ENCODE measurements at places on chromosomes 3 and 15.

- no peak for DNase-seq
Observed at GRCh38 chr3:171976526-171976925, 62.9 kb upstream of the FNDC3B start.

- no peak for DNase-seq
Observed at GRCh38 chr15:80984856-80985255, 4.8 kb downstream of the MESD start.

GRCh38 chr3:140223631-140224030 lies 288.6 kb downstream of the CLSTN2 start:
- DNase-seq: no peak

- no peak for DNase-seq
Observed at GRCh38 chr3:80192936-80193335, 425.1 kb upstream of the ROBO1 start.

DNA sequence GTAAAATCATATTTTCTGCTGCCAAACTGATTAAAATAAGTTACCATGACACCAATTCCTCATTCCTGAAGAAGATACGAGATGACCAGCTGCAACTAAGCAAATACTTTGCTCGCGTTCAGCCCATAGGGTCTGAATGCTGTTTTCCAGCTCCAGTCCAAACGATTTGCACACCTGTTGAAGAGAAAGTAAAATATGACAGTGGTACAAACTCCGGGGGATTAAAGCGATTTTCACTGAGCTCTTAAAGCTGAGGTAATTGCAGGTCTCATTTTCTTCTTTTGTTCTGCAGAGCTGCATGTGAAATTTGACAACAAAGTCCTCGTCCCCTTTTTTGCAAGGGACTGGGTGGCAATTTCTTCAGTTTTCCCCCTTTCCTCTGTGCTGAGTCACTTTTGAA lies 118.4 kb downstream of the NR2F2 start:
- no peak for DNase-seq

- no peak for DNase-seq
Observed at GRCh38 chr3:129305592-129306091, 27.0 kb downstream of the HMCES start.

- DNase-seq: no peak
Observed at GRCh38 chr3:108713816-108714215, 43.4 kb downstream of the RETNLB start.

- DNase-seq: no peak
Observed at GRCh38 chr3:127497676-127498075, 92.9 kb downstream of the TPRA1 start.

DNA sequence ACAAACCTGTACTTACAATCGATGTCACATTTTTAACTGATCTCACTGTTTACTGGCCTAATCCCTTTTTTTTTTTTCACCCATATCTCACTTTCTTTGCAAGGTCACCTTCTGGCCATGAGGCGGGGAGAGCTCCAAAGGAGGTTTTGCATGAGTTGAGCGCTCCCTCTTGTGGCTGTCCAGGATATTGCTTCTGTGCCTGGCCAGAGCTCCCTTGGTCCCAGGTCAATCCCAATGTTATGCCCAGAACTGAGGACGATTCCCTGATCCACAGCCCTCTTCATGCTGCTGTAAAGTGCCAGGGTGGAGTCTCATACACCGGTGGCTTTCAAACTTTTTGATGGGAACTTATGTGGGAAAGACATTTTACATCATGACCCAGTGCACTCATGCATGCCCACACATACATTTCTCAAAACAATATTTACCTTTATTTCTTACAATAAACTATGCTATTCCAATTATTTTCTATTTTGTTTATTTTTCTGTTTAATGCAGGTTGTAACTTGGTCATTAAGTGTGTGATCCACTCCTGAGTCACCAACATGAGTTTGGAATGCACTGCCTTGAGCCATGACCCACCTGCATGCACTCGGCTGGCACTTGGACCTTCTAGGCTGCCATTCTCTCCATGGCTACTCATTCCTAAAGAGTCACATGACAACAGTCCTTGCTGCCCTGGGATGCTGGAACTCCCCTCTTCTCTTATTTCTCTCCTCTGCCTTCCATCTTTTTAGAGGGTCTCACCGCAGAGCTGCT lies 9.6 kb upstream of the SST start:
- peak; percentile 74 for DNase-seq

DNA sequence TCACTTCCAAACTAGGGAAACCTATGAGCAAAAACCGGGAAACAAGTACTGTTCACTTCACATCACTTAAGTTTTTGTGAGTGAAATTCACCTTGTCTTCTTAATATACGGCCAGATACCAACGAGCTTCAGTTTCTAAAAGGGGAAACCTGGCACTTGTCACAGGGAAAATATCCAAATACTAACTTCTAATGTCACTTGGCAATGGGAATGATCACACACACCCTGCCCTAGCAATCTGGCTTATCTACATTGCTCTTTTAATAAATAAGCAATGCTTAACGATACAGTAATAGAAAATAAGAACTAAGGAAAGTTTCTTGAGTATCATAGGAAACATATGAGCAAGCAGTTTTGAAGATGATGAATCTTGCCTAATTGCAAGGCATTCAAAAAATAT lies 34.6 kb upstream of the PLOD2 start:
- no peak for DNase-seq

DNA sequence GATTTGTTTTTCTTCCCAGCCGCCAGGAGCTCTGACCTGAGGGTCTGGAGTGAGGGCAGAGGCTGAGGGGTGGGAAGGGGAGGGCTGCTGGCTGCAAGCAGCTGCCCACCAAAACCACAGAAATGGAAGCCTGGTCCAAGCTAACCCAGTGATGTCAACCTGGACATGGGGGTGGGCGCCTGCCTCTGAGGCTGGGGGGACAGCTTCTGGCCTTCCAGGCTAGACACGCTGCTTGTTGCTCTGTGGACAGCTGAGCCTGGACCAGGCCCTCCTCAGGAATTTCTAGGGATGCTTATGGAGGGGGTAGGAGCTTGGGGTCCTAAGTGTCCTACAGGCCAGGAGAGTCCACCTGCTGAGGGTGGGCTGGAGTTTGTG lies 21.4 kb downstream of the PSTPIP1 start:
- no peak for DNase-seq

DNA sequence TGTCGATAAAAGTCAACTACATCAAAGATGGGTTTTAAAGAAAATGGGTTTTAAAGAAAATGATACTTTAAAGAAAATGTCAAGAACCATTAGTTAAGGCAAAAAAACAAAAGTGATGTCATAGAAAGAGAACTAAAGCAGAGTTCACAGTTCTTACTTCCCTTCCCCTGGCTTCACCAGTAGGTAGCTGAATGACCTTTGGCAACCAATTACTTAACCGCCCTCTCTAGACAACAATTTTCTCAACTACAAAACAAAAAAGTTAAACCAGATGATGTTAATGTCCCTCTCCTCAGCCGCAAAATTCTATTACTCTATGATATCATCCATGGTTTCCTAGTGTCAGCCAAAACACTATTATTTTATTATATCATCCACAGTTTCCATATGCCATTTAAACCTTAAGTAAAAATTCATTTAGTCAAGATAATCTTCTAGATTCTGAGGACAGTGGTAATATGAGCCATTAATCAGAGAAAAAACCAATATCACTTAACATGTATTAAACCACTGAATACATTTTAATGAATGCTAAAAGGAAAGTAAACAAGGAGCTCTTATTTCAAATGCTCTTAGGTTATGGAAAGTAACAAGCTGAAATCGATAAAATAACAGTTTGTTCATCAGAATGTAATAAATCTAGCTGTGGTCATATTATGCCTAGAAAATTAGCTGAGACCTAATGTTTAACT lies 13.1 kb downstream of the RYK start:
- DNase-seq: no peak

DNA sequence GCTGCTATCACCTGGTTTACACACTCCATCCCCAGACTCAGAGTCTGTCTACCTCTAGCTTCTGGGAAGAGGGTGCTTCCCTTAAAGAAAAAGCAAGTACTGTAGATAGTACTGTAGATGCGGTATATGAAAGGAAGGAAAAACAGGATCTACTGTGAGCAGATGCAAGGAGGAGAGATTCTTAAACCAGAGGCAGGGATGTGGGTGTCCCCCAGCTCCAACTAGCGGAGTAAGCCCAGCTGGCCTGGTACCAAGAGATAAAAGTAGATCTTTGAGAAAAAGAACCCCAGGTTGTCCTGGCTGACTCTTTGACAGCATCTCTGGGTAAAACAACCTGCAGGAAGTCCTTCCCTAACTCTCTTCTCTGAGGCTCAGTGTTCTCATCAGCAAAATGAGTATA lies 523.7 kb upstream of the PROK2 start:
- DNase-seq: no peak

GRCh38 chr15:57171426-57171825 lies 204.9 kb upstream of the CGNL1 start:
- DNase-seq: no peak

DNA sequence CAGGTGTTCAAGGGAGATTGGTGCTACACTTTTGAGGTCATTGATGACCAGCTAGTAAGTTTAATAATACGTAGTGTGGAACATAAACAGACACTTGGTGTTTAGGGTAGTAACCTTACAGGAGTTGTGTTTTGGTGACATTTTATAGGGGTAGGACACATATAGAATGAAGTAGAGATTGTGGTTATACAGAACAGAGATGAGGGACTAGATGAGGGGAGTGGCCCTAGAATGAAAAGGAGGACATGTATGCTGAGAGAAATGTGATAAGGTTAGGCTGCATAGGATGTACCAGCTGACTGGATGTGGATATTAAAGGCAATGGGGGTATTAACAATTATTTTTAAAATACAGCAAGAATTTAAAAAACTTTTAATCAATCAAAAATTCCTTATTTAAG lies 8.0 kb downstream of the MBNL1 start:
- no peak for DNase-seq

DNA sequence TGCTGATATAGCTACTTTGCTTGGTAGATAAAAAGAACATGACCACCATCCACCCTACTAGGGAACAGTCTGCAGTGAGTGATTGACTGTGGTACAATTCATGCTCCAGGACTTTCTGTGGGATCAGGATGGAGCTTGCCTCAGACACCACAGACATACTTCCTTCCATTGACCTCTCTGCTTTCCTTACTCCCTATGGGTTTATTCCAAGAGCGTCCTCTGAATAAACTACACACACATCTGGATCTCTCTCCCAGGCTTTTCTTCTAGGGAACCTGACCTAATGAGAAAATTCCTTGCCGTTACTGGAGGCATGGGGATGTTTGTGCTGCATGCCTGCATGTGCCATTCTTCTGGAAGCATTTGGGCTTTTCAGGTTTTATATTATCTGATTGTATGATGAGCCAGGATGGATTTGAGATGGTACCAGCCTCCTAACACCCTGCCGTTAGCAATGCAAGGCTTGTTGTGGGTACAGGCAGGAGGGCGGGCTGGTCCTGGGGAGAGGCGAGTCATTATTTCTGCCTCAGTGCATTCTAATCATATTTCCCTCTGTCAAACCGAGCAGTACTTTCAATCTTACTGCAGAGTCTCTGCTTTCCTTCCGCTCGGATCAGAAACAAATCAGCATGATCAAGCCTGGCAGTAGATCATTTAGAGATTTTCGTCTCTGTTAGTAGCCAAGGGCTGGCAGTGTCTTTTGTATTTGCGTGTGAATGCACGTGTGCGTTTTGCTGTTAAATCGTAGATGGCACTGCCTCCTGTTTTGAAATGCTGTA lies 279.2 kb downstream of the PDCD6IP start:
- DNase-seq: no peak

- DNase-seq: no peak
Observed at GRCh38 chr3:52253314-52254304, 8.1 kb downstream of the PPM1M start.

DNA sequence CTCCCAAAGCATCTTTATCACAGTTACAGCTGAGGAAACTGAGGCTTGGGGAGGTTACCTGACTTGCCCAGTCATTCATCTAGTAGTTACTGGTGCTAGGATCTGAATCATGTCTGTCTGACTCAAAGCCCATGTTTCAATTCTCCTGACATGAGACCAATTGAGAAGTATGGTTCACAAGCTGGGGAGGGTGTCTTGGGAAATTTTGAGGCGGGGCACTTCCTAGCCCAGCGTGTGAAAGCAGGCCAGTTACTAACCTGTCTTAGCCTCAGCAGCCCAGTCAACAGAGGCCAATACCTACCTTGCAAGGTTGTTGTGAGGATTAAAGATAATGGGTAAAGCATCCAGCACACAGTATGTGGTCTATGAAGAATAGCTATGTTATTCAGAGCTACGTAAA lies 37.0 kb downstream of the CLDN18 start:
- DNase-seq: no peak

- DNase-seq: no peak
Observed at GRCh38 chr3:123305192-123305591, 103.4 kb downstream of the SEC22A start.

GRCh38 chr3:24270204-24270691 lies 224.4 kb downstream of the THRB start:
- DNase-seq: no peak

DNA sequence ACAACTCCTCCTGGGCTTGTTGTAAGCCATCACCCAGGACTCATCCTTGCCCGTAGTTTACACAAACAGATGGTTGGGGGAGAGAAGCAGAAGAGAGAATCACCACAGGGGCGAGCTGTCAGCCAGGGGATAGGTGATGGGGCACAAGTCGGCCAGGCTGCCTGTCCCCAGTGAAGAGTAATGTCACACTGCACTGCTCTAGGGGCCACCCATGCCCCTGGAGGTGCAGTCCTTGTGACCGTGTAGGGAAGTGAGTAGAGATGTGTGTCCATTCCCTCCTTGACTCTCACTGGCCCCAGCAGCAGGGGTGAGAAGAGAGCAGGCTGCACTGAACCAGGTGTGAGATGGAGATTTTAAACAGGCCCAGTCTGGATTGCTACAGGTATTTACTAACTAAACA lies 17.1 kb upstream of the PRSS50 start:
- no peak for DNase-seq

DNA sequence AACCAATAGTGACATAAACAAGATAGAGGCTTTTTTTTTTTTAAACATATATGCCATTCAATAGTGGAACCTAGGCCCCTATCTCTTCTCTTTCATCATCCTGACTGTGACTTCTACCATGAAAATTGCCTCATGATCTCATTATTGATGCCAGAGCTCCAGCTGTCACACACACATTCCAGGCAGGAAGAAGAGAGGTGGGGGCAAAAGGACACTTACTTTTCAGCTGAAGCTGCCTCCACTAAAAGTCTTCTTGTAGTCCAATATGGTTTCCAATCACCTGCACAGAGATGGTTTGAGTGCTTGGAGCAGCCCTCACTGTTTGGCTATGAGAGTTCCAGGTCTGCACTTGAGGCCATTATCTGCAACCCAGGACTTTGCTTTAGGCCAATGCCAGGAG lies 45.0 kb downstream of the CLEC3B start:
- no peak for DNase-seq

Data from D341Med (cell line).